ENCODE measurements at places on chromosomes 4 and X. TPM values are rescaled to one million over a fixed set of nuclear protein-coding genes. Genes with fewer than 3 reads are reported as not detected.

The RHOXF2B gene
- total RNA-seq, result not detected

The BGN gene
- not detected for total RNA-seq

The UCP1 gene
- total RNA-seq, result not detected

DNA sequence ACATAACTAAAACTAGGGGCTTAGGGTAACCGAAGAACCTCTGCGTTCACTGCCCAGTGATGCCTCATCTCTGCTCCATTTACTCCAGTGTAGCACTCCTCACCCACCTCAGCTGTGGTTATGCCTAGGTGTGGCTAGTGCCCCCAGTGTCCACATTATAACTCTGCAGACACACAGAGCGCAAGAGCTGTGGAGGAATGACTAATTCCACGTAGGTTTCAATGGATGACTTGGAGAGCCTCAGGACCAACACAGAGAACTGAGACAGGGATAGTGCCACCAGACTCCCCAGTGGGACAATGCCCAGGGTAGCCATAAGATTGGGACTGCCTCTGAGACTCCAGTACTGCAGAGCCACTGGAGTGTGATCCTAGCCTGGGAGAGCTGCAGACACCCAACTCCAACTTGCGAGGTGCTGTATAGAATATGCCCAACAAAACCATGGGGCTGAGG lies 542.4 kb upstream of the DIPK2B start:
- DNase-seq, result peak; percentile 81

- no peak for DNase-seq
These were observed 128.5 kb upstream of the VEGFC start for GRCh38 chr4:176921256-176921655.

The SLC10A4 gene
- total RNA-seq, result not detected

The FAM9B gene
- total RNA-seq, result not detected

The C4orf54 gene
- not detected for total RNA-seq

The ADH1C gene
- total RNA-seq, result not detected

The DIAPH2 gene
- total RNA-seq, result 3.9 TPM

The SLC16A2 gene
- 6.6 TPM for total RNA-seq

- no peak for DNase-seq
These were observed 245.1 kb downstream of the DHX15 start for GRCh38 chr4:24339260-24339659.

DNA sequence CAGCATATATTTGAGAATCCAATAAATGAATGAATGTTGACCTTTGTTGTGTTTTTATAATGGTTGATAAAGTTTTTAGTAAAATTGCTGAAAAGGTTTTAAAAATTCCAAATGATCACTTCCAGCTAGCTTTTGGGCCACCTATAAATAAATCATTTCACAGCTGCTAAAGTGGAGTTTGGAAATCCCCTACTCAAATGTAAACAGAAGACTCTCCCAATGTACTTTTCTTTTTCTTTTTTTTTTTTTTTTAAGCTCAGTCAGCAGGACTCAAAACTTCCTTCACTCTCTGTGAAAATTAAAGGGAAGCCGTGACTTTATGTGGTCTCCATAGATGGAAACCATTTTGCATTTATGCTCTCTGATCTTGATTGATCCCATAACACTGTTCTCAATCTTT lies 45.2 kb downstream of the CXCL13 start:
- no peak for DNase-seq

DNA sequence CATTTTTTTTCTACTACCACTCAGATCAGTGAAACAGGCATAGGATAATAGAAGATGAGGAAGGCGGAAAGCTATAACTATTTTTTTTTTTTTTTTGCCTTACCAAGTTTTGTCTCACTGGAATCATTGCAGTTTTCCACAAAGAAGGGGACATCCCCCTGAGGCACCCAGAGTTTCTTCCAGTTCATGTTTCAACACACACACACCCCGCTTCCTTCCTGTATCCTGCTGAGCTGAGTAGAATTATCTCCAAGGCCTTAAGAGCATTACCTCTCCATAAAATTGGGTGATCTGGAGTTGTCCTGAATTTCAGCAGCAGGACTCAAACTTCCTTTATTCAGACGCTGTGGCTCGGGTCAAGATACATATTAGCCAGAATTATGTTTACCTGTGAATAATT lies 111.9 kb downstream of the PALLD start:
- DNase-seq, result no peak

DNA sequence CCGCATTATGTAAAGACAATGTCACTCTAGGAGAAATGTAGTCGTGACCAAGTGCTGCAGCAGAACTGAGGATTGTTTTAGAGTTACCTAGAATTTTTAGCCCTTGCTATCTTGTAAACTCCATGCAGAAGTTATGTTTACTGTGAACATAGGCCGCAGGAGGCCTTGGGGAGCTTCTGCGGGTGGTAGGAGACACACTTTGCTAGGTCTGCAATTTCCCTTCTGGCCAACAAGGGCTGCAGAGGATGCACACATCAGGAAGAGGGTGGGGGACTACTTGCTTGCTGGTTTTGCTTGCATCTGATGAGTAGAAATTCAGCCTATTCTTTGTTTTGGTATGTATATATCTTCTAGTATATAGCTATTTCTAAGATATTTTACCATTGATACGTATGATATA lies 23.1 kb downstream of the BANK1 start:
- no peak for DNase-seq

DNA sequence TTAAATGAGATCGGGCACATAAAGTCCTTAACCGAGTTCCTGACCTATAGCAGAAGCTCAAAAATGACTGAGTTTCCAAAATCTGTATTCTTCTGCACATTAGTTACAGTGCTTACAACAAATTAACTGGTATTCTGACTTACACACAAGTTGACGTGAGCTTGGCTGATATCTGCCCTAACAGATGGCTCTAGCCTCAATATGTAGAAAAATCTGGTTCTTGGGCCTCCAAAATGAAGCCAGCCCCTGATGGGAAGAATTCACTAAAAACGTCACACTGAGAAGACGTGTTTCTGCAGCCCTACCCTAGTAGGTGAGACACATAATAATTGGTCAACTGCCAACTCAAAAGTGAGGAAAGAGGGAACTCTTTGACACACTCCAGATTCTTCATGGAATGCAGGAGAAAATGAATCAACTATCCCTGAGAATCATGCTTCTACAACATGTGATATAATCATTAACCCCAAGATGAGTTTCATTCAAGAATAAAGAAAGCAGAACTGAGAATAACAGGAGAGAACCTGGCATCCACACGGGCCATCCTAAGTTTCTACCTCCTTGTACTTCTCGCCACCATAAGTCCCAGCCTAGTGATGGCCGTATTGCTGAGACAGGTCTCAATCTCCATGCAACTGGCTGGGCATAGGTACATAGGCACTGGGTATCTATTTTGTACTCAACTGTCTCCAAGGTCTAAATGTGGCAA lies 8.2 kb downstream of the STX18 start:
- DNase-seq, result no peak

GRCh38 chr4:122688529-122689140 lies 43.9 kb upstream of the BBS12 start:
- DNase-seq, result no peak

GRCh38 chr4:110867251-110867960 lies 244.5 kb upstream of the PITX2 start:
- DNase-seq, result no peak
